ENCODE measurements at places on chromosomes 3 and 15.

GRCh38 chr3:127079211-127079610 is 96.3 kb downstream of the PLXNA1 start:
- DNase-seq: no peak

DNA sequence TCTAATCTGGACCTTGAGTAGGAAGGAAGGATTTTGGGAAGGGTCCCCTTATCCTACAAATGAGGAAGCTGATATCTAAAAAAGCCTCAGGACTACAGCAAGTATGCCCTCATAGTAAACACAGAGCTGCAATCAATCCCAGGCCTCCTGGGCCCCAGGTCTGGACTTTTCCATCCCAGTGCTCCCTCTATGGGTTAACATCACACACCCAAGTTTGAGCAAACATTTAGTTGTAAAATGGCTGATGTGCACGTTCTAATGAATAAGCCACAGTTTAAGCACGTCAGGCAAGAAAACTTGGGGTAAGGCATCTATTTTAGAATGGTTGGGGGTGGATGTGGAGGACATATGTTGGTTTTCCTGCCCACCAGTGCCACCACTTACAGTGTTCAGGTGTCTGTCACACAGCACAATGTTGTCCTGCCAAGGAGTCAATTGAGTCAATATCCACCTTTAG is 44.3 kb upstream of the UBE2E1 start:
- no peak for DNase-seq

DNA sequence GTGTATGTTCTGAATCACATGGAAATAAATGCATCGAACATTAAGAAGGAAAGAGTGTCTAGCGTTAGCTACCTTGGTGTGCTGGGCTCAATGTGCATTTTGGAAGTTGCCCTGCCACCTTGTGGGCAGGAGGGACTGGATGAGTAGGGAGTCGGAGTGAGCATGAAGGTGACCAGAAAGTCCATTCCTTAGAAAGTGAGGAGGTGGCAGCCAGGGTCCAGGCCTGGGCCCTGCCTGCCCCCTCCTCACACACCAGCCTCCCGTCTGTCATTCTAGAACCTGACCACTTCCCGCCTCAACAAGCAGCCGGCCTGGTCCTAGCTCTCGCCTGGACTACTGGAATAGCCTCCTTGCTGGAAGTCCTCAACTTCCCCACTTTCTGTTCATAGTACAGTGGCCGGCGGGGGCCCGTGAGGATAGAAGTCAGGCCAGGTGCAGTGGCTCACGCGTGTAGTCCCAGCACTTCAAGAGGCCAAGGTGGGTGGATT is 10.2 kb upstream of the GATA2 start:
- no peak for DNase-seq

DNA sequence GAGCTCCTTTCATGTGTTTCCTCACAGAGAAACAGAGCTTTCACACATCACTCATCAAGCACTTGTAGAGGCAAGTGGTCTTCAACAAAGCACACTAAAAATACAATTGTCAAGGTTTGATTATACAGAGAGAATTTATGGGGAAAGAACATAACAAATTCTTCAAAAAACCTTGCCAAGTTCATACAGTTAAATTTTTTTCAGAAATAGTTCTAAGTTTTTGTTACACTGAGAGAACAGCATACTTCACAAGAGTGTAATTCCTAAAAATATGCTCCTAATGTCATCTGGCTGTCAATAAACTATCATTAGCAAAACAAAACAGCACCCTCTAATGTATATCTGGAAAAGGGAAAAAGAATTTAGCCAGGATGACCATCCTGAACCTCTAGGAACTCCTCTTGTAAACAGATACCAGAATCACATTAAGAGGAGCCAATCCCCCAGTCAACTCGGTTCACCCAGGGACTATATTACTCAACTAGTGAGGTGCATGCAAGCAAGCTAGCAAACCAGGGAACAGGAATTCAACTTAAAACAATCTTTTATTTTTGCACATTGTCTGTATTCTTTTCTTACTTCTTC is 63.3 kb downstream of the RAD18 start:
- DNase-seq: peak; percentile 16

GRCh38 chr3:144324076-144324475 is 352.5 kb downstream of the DIPK2A start:
- no peak for DNase-seq

GRCh38 chr15:45093622-45094357 is 20.2 kb downstream of the DUOX2 start:
- DNase-seq: no peak

DNA sequence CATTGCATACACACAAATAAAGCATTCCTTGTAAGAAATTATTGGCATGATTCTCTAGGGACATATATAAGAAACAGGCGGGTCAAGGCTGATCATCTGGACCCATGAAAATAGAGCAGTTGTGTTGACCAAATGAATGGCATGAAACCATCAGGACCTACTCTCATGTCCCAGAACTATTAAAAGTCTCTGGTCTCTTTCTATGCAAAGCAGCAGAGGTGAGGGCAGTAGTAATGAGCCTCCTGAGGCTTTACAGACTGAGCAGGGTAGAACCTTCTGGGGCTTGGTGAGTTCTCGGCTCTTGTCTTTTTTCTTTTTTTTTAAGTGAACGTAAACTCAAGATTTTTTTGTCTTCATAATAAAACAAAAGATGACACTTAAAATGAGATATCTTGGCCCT is 9.3 kb downstream of the GLDN start:
- no peak for DNase-seq

DNA sequence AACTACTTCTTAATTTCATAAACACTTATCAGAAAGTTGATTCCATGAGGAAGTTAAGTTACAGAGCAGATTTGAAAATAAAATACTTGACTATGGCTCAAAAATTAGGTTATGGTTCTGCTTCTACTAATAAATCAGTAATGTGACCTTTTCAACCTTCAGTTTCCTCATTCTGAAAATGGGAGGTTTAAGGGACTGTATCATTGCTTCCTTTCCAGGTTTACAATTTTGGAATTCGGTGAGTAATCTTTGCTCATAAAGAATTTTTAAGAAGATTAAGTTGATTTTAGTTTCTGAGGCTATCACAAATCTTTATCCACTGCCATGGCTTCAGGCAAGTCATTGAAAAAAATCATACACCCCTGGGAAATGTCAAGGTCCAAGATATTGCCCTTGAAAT is 1061.2 kb downstream of the DIPK2A start:
- no peak for DNase-seq

GRCh38 chr3:140914384-140914945 is 27.2 kb upstream of the SLC25A36 start:
- no peak for DNase-seq

- peak; percentile 84 for DNase-seq
Measured at GRCh38 chr3:184688251-184688881, 23.5 kb downstream of the MAGEF1 start.

GRCh38 chr3:40873934-40874699 is 325.2 kb upstream of the CTNNB1 start:
- no peak for DNase-seq

DNA sequence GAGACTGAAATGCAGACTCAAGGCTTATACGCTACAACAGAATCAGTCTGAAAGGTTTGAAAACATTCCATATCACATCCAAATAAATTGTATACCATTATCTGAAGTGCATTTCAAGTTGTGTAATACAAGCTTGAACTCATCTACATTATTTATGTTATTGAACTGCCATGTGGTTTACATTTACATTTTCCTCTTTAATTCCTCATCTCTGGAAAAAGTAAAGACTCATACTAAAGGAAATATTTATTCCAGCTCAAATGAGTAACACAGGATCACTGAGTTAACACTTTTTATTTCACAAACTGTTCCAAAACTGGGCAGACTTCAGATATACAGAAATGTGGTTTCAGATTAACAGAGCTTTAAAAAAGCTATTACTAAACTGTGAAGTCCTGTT is 282.5 kb downstream of the ULK4 start:
- no peak for DNase-seq

- DNase-seq: no peak
Measured at GRCh38 chr15:97162805-97163495, 797.6 kb upstream of the ARRDC4 start.

- no peak for DNase-seq
Measured at GRCh38 chr3:14286887-14287500, 108.4 kb downstream of the LSM3 start.

GRCh38 chr3:149216193-149216869 is 5.3 kb downstream of the CP start:
- no peak for DNase-seq

DNA sequence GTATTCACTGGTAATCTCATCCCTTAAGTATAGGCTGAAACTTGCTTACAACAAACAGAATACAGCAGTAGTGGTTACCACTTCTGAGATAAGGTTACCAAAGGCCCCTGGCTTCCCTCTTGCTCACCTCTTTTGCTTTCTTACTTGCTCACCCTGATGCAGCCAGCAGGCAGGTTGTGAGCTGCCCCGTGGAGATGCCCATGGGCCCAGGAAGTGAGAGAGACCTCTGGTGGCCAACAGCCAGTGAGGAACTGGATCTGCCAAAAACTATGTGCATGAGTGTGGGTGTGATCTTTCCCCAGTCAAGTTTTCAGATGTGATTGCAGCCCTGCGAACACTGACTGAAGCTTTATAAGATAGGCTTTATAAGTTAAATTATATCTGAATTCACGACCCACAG is 48.7 kb downstream of the NMNAT3 start:
- no peak for DNase-seq

DNA sequence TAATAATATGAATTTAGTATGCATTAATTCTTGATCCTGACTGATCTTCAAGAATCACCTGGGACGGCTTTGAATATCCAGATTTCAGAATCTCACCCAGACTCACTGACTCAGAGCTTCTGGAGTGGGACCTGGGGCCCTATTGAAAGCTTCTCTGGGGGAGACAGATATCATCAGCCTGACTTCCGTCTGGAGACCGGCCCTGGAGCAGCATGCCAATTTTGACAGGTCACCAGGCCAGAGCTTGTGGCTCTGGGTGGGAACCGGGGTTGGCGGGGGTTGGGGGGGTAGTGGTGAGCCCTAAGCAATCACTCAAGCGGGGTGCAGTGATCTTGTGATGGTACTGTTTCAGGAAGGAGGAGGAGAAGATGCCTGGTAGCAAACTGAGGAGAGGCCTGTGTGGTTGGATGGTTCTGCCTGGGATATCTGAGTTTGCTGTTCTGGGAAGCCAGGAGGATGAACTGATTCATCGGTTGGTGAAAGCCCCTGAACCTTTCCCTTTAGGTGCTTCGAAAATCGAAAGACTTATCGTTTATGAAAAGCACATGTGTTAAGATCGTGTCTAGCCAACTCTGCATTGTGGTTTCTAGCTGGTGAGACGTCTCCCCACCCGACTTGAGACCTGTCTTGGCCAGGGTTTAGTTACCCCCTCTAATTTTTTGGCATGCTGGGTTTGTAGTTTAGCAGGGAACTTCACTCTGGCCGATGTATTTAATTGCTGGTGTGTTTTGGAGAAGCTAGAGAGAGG is 263.9 kb upstream of the C2CD4B start:
- no peak for DNase-seq

GRCh38 chr15:92391640-92392039 is 2.0 kb upstream of the ST8SIA2 start:
- peak; percentile 33 for DNase-seq

- DNase-seq: no peak
Measured at GRCh38 chr3:178456621-178457285, 79.5 kb upstream of the KCNMB2 start.

DNA sequence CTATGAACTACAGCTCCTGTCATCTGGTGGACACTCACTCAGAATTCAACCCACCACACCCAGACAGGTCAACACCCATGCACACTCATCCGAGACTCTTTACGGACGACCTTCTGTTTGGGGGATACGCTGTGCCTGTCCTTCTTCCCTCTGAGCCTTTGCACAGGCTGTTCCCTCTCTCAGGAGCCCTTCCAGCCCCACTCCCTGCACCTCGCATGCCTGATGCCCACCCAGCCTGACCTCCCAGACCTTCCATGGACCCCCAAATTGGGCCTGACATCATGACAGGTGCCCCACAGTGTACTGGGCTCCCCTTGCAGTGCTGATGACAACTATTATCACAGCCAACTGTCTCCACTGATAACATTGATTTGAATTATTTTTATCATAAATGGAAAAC is 135.8 kb downstream of the NSMCE3 start:
- DNase-seq: no peak

DNA sequence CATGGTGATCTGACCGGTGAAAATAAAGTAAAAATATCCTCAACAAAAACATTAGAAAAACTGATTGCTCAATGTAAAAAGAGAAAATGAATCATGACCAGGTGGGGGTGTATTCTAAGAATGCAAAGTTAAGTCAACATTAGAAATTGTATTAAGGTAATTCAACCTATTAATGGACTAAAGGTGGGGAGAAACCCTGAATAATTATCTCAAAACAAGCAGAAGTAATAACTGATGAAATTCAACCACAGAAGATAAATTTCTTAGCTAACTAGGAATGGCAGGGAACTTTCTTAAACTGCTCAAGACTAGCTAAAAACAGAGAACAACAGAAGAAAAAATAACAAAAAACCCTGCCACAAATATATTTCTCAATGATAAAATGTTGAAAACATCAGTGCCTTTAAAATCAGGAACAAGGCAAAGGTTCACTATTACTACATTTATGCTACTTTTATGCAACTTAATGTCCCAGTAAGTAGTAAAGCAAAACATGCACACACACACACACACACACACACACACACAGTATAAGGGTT is 204.4 kb upstream of the THBS1 start:
- DNase-seq: no peak

- peak; percentile 8 for DNase-seq
Measured at GRCh38 chr3:131082871-131083863, 56.5 kb downstream of the NEK11 start.

Measured in GM03348 (cell line).